GM10248 (cell line): ENCODE measurements at places on chromosomes 4 and X.

DNA sequence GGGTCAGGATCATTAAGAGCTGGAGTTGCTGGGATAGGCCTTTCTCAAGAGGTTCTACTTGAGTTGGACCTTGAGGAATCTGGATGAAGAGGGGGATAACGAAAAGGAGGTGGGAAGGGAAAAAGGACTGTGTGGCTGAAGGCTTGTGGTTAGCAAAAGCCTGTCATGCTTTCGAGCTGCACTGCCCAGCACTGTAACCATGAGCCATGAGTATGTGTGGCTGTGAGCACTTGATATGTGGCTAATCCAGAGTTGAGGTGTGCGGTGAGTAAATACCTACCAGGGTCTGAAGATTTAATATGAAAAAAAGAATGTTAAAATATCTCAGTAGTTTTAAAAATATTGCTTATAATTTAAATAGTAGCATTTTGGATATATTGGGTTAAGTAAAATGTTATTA, 11.4 kb downstream of the TMEM165 start:
- DNase-seq = no peak

DNA sequence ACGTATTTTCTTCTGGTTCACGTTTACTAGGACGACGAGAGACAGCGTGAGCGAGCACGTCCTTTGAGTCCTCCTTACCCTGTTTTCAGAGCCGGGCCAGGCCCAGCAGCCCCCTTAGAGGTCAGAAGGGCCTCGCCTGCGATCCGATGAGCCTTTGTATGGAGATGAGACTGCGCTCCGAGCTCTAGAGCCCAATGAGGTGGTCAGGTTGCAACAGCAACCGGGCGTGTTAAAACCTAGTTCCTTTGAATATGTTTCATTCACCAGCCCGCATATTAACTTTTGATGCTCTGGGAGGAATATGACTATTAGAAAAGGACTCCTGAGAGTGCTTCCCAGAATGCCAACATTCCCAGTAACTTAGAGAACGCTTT, 55.6 kb upstream of the TADA2B start:
- no peak for DNase-seq

DNA sequence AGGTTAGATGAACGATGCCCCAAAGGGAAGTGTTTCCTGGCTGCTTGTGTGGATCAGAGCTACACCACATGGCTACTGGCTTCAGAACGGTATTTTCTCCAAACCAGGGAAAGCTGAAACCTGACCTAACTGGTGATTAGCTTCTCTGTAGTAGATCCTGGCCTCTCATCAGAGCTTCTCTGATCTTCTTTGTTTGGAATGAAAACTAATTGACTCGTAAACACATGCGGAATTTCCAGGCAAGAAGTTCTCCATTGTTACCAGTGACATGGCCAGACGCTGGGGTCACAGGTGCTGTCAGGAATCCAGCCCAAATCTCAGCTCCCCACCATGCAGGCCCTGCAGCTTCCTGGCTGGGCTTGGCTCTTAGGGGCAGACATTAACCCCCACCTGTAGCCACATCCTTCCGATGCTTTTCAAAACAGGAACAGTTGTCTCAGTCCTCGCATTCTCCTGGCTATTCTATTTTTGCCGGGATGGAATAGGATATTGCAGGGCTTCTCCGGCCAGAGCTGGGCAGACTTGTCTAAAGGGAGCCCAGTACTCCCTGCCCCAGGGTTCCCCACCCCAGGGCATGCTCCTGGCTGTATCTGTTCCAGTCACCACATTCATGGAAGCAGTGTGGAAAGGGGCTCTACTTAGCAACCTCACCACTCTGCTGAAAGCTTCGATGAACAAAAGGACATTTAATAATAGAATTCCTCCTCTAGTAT, 305.4 kb upstream of the F9 start:
- no peak for DNase-seq

- no peak for DNase-seq
These were observed 8.3 kb upstream of the BCOR start for GRCh38 chrX:40105835-40106675.

GRCh38 chrX:46380148-46380752, 165.0 kb downstream of the ZNF674 start:
- DNase-seq = no peak

DNA sequence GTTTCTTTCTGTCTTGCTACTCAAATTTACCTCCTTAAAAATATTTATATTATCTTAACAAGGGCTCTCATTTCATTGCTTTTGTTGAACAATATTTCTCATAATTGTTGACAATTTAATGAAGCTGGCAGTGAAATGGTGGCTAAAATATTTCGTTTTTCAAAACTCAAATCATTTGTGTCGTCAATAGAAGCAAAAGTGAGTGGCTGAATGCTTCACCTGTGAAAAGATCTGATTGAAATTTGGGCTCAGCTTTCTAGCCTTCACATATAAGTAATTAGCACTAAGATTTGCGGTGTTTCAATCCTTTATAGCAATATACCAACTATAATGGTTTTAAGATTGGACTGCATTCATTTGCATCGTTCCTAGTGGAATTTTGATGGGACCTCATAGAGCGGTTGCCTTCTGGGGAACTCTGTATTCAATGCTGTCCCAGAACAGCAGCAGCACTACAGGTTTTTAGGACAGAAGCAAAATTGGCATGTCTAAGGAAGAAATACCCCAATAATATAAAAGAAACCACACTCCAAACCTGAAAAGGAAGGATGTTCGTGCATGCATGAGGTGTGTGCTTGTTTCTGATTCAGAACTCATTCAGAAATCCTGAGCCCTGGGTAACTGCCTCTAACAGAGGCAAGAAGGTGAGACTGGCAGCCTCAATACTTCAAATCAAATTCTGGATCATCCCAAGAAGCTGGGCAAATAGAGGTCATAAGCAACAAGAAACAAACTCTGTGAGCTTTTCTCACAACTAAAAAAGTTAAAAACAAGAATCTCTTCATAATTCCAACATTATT, 2.5 kb downstream of the CXCL1 start:
- DNase-seq = no peak

GRCh38 chr4:171667906-171668305, 145.3 kb upstream of the GALNTL6 start:
- DNase-seq = no peak

- DNase-seq = no peak
These were observed 185.5 kb upstream of the RBPJ start for GRCh38 chr4:26135331-26135730.

GRCh38 chr4:60013464-60014184, 1186.5 kb upstream of the ADGRL3 start:
- DNase-seq = no peak

DNA sequence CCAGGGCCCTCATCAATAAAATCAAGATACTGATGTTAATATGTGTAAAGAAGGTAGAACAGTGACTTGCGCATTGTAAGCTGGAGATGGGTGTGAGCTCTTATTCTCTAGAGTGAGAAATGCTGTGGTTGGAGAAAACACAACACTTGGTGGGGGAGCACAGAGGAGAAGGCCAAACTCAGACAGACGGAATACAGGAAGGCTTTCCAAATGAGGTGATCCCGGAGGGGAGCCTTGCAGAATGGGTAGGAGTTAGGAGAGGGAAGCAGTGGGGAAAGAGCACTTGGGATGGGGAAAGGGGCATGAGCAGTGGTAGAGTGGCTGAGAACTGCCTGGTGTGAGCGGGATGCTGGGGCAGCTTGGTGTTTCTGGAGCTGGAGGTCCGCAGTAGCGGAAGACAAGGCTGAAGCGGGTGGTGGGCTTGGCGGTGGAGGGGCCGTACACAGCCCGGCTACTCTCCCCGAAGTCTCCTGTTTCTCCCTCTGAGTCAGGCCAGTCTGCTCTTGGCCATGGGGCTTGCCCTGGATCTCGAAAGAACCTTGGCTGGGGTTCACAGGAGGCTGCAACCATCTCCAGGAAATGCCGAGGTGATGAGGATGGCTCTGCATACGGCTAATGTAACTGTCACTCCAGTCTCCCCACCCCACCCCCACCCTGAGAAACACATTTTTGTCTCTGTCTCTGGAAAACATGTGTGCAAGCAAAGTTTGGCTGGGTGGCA, 11.3 kb upstream of the PLAC1 start:
- DNase-seq = no peak

DNA sequence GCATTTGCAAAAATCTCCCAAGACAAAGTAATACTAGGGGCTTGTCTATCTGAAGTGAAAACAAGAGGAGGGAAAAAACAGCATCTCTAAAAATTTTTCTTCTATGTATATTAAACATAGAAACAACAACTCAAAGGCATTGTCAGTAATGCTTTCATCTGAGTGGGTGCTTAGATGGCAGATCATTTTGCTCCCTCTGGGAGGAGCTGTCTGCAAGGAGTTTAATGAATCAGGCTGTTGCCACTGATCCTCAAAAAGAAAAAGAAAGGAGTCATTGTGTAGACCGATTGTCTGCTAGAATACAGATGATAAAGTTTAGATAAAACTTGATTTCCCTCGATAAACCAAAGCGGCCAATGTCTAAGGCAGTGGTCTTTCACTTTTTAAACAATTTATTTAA, 49.7 kb upstream of the KLHL8 start:
- DNase-seq = no peak

DNA sequence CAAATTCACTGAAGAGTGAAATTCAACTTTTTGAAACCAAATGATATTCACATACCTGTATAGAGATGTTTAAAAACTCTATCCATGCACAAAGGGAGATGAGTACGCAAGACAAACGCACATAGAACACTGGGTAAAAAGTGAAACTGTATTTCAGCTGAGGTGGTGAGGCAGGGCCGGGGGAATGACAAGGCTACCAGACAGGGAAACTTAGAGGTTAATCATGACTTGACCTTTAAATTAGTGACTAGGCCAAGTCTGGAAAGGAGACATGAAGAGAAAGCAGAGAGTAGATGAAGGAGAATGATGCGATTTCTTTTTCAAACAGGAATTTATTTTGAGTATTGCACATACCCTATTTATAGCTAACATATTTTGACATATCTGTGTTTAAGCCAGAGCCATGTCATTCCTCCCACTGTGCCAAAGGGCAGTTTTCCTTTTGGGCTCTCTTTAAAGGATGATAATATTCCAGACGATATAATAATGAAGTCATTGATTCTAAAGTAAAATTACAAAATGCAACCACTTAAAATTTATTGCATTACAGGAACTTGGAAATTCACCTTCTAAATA, 49.4 kb downstream of the ARHGEF6 start:
- no peak for DNase-seq

- no peak for DNase-seq
These were observed 77.8 kb downstream of the GRID2 start for GRCh38 chr4:92381616-92382015.

DNA sequence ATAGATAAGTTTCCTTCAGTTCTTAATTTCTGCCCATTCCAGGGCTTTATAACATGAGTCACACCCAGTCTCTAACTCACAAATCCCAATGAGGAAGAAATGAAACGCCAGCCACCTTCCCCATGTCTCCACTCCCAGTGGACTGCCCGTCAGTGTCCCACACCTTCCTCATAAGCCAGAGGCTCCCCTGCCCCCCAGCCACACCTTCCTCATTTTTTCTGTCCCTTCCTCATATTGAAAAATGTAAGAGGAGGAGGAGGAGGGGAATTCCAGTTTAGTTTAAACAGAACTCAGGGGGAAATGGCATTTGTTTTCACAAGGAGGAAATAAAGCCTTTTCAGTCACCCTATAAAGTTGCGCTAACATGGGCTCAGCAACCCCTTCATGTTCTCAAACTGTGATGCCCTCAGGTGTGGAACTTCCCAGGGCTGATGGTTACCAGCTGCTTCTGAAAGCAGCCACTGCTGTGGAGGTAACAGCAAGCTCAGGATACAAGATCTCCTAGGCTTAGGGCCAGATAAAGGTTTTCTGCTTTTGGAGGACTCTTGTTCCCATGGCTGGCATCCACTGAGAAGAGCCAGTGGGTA, 97.8 kb downstream of the PARM1 start:
- no peak for DNase-seq

GRCh38 chrX:43735957-43736356, 79.9 kb downstream of the MAOA start:
- no peak for DNase-seq
